ENCODE measurements at places on chromosomes 11 and 22.

GRCh38 chr11:73317373-73317772 is 9.3 kb downstream of the ARHGEF17 start:
- no peak for DNase-seq

DNA sequence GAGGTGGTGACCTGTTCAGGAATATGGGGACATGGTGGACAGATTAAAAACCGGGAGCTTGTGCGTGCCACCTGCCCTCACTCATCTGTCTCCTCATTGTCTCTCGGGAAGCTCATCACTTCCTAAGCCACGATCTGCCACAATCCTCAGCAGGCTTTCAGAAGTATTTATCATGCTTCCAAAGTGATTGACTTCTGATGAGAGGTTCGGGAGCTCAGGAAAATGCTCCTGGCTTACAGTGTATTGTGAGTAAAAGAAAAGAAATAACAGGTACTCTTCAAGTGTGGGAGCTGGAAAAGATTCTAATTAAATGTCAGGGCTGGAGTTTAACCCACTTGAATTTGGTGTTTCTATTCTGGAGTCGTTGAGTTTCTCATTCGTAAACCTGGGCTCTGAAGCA is 91.9 kb upstream of the DRD2 start:
- no peak for DNase-seq

DNA sequence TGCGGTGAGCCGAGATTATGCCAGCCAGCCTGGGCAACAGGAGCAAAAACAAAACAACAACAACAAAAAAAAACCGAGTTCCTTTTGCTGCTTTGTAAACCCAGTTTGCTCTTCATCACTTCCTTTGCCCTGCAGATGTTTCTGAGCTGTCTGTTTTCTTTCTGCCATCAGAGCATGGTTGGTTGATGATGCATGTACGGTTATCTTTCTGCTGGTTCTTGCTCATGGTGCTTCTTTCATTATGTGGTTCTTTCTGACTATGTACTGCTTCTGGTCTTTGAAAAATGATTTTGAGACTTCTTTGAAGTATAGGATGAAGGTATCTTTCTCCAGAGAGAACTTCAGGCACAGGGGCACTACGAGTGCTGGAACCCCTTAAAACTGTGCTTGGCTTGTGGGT is 13.2 kb downstream of the TANGO2 start:
- no peak for DNase-seq

- no peak for DNase-seq
These were observed 143.6 kb upstream of the SEZ6L start for GRCh38 chr22:26025626-26026025.

- no peak for DNase-seq
These were observed 14.9 kb downstream of the SMCO4 start for GRCh38 chr11:93528252-93528651.

GRCh38 chr22:16963189-16963945 is 44.7 kb downstream of the GAB4 start:
- DNase-seq, result no peak
